CD4-positive, alpha-beta T cell treated with Interleukin-4 for 4 hours (primary cell): ENCODE measurements at places on chromosomes 3 and 15.

DNA sequence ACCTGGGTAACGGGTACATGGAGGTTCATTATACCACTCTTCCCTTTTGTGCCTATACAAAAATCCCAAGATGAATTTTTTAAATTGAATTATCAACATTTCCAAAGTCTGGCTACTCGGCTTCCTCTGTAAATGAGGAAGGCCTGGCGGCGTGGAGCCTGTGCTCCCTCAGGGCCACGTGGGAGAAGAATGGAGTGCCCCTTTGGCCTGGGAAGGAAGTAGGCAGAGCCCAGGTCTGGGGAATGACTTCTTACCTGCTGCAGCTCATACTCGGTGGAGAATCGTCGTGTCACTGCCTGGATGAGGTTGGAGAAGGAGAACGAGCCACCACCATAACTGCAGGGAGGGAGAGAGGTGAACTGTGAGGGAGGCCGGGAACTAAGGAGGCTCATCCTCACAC lies 14.1 kb downstream of the MESP2 start:
- DNase-seq = no peak

- no peak for DNase-seq
Observed at GRCh38 chr3:33299395-33300081, 22.3 kb downstream of the FBXL2 start.

GRCh38 chr3:32340611-32341365 lies 50.9 kb upstream of the CMTM7 start:
- no peak for DNase-seq

- DNase-seq = no peak
Observed at GRCh38 chr3:168341956-168342936, 246.5 kb upstream of the GOLIM4 start.

- peak; percentile 27 for DNase-seq
Observed at GRCh38 chr3:45688194-45688881, 858 bp upstream of the SACM1L start.

- DNase-seq = peak; percentile 79
Observed at GRCh38 chr15:75455424-75455981, 4.0 kb upstream of the SIN3A start.

DNA sequence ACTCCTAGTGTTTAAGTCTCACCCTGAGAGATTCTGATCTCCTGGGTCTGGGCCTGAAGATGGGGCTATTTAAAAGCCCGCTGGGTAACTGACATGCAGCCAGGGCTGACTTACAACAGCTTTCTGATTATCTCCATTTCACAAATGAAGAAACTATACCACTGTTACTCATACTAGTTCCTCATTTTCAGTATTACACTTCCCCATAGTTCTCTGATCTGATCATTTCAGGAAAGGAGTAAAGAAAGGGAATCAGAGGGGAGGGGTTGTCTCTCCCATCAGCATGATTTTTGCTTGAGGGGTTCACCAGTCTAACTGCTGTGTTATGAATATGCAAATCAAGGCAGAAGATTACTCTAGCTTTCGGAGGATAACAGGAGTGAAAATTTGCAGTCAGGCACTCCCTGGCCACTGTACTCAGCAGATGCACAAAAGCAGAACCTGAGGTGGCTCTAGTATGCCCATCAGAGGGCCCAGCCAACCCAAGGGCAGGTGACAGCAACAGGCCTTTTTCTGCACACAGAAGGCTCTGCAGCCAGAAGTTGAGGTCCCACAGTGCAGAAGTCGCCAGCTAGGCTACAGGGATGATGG lies 59.4 kb downstream of the DAPK2 start:
- DNase-seq = no peak

- DNase-seq = no peak
Observed at GRCh38 chr3:175940243-175940642, 1081.1 kb downstream of the NAALADL2 start.

- no peak for DNase-seq
Observed at GRCh38 chr3:178353006-178353694, 183.1 kb upstream of the KCNMB2 start.
